Right atrium auricular region (tissue), 2 donors: ENCODE measurements at places on chromosomes 2 and 18. TPM values are rescaled to one million over a fixed set of nuclear protein-coding genes. Genes with fewer than 3 reads are reported as not detected.
A peak's percentile ranks its signal among the peaks of the same experiment; 100 is the strongest.

- no peak for DNase-seq
Measured at GRCh38 chr2:207831584-207832248, 62.0 kb upstream of the FZD5 start.

The XDH gene
- total RNA-seq, result not detected

The GPBAR1 gene
- 10.7 TPM for total RNA-seq

The PLEK gene
- 3.1 TPM for total RNA-seq

- DNase-seq, result no peak
Measured at GRCh38 chr2:36650031-36650829, 46.3 kb upstream of the VIT start.

GRCh38 chr2:115084446-115084845 lies 642.0 kb downstream of the DPP10 start:
- no peak for DNase-seq

The PDIA6 gene
- total RNA-seq, result 89.0 TPM

The SRBD1 gene
- total RNA-seq, result 5.3 TPM

- DNase-seq, result no peak
Measured at GRCh38 chr2:142873831-142874287, 3.6 kb upstream of the KYNU start.

The PRKCE gene
- total RNA-seq, result 11.8 TPM

GRCh38 chr2:212958133-212958532 lies 193.3 kb downstream of the IKZF2 start:
- no peak for DNase-seq

The ERMN gene
- total RNA-seq, result not detected

- DNase-seq, result no peak
Measured at GRCh38 chr2:230634146-230634545, 78.5 kb upstream of the CAB39 start.

The IL36RN gene
- not detected for total RNA-seq

- DNase-seq, result peak; percentile 53
Measured at GRCh38 chr2:241000831-241001321, 2.5 kb downstream of the SNED1 start.

DNA sequence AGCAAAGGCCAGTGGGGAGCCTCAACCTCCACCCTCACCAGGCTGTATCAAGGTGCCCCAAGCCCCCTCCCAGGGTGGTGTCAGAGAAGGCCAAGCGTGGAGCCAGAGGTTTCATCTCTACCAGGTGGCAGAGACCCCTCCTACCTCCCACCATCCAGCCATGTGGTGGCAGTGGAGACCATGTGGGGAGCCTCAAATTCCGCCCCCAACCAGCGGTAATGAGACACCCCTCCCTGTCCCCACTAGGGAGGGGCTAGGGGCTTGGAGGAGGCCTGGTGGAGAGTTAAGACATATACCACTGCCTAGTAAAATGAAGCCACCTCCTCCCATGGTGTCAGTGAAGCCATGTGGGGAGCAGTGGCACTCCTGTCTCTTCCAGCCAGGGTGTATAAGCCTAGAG lies 24.4 kb upstream of the YPEL5 start:
- no peak for DNase-seq

- DNase-seq, result no peak
Measured at GRCh38 chr2:152483276-152484063, 148.5 kb downstream of the FMNL2 start.

The BIN1 gene
- 7.6 TPM for total RNA-seq

- DNase-seq, result no peak
Measured at GRCh38 chr2:25050128-25050527, 8.3 kb downstream of the EFR3B start.

DNA sequence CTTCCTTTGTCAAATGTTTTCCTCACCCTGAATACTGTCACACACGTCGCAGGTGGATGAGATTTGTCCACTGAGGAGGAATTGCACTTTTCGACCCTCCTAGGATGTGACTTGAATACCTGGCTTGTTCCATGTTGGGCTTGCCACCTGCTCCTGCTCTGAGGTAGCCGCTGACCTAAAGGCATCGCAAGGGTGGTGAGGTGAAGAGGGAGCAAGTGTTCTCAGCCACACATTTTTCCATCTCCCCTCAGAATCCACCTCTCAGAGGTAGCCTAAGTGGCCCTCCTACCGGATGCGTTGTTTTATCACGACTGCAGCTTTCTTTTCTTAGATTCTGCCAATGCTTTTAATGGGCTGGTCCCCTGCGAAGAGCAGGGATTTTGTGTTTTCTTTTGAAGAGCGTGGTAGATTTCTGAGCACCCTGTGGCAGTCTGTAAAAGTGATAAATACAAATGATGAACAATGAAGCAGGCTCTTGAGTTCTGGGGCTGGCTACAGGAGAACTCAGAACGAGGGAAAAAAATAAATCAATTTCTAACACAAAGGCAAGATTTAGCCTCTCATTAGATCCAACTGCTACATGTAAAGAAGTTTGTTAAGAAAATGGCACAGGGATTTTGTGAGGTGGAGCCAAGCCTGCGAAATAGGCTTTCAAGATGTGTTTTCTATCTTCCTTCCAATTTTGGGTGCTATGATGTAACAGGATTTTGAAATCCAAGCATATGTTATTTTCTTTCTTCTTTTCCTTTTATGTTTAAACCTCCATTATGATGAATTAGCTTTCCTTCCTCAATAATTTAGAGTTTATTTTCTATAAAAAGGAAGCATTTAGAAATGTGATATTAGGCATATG lies 386.7 kb downstream of the TGIF1 start:
- DNase-seq, result no peak
